ENCODE measurements at places on chromosomes 1 and 21. TPM values are rescaled to one million over a fixed set of nuclear protein-coding genes. Genes with fewer than 3 reads are reported as not detected.

- H3K4me3 ChIP-seq: no peak overlapping the region
- H3K27ac ChIP-seq: no peak overlapping the region
- no peaks in the 10 kb centered on the region for H3K36me3 ChIP-seq
- no peaks in the 10 kb centered on the region for H3K27me3 ChIP-seq
Observed at GRCh38 chr1:30465096-30465495, 258.3 kb downstream of the MATN1 start.

- H3K27ac ChIP-seq: no peak overlapping the region
- H3K4me1 ChIP-seq: no peaks in the 10 kb centered on the region
- DNase-seq: no peak
- no peak overlapping the region for H3K4me3 ChIP-seq
- H3K27me3 ChIP-seq: no peaks in the 10 kb centered on the region
- no peaks in the 10 kb centered on the region for H3K36me3 ChIP-seq
Observed at GRCh38 chr1:248618119-248618518, 16.8 kb downstream of the OR2T11 start.

HTR6 gene
- not detected for total RNA-seq

- H3K27ac ChIP-seq: no peak overlapping the region
- H3K36me3 ChIP-seq: no peaks in the 10 kb centered on the region
- no peak overlapping the region for H3K4me3 ChIP-seq
- H3K27me3 ChIP-seq: no peaks in the 10 kb centered on the region
- H3K4me1 ChIP-seq: no peaks in the 10 kb centered on the region
- DNase-seq: no peak
Observed at GRCh38 chr1:240310226-240310925, 218.7 kb downstream of the FMN2 start.

GNAI3 gene
- 4.4 TPM for total RNA-seq
